ENCODE measurements at places on chromosomes 4 and X. TPM values are rescaled to one million over a fixed set of nuclear protein-coding genes. Genes with fewer than 3 reads are reported as not detected.
A peak's percentile ranks its signal among the peaks of the same experiment; 100 is the strongest.

PHKA1 gene
- total RNA-seq: 0.08 TPM

ASMT gene
- total RNA-seq: not detected

CXorf49 gene
- total RNA-seq: not detected

EXOC1L gene
- total RNA-seq: not detected

MGARP gene
- total RNA-seq: 10.4 TPM

CDX4 gene
- total RNA-seq: not detected

DNA sequence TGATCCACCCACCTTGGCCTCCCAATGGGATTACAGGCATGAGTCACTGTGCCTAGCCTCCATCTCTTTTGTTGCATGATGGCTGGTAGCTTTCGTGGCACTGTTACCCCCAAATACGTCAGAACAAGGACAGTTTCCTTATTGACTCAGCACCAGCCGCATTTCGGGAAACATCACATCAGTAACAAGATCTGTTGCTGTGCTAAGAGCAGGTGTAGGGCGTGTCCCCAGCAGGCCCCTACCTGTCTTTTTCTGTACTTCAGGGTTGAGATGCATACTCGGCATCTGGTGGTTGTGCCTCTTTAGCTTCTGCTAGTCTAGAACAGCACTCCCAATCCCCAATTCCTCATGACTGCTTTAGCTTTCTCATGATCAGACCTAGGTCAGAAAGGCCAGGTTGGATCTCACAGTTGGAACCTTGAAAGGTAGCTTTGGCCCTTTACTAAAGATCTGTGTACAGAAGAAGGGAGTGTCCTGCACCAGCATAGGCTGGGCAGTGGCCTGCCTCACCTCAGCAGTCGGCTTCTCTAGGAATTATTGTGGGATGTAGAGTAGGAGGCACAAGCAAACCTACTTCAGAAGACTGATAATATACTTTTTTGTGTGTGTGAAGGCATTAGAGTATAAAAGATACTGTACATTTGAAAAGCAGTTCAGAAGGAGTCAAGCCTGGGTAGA lies 36.8 kb downstream of the NSD2 start:
- H3K4me3 ChIP-seq: no peak overlapping the region
- H3K27me3 ChIP-seq: no peaks in the 10 kb centered on the region
- H3K27ac ChIP-seq: peak overlapping the region; percentile 58
- no peak for DNase-seq
- H3K36me3 ChIP-seq: peaks cover 19% of the 10 kb centered on the region
- peaks cover 32% of the 10 kb centered on the region for H3K4me1 ChIP-seq

DNA sequence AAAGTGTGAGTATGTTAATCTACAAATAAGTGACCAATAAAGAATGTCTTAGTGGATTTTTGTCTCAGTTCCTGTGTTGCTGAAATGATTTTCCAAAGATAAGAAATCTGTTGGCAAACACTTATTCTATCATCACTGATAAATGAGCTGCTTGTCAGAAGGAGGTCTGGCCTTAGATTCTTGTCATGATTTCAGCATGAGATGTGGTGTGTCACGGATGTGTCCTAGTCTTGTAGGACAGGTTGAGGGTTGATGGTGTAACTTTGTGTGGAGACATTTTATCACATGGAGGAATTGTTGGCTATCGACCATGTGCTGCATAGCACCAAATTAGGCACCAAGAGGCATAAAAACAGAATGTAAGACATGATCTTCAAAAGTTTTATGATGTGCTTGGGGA lies 31.8 kb upstream of the LIMCH1 start:
- peak overlapping the region; percentile 51 for H3K4me3 ChIP-seq
- peaks cover 3% of the 10 kb centered on the region for H3K27me3 ChIP-seq
- peak; percentile 60 for DNase-seq

DNA sequence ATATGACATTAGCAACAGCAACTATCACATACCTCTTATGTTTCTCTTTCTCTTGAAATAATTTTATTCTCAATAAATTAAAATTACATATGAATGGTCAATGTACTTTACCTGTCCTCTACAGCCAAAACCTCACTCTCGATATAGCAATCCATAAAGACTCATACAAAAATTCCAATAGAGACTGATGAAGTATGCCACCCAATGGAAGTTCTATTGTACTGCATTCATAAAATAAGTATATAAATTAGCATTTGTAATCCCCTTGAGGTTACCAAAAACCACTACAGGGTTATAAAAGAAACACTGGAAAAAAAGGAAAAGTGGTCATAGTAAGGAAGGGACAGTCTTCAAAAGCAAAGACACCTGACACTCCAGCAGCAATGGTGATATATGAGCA lies 32.8 kb downstream of the CLDN2 start:
- peaks cover 38% of the 10 kb centered on the region for H3K4me1 ChIP-seq
- H3K27me3 ChIP-seq: no peaks in the 10 kb centered on the region
- no peaks in the 10 kb centered on the region for H3K36me3 ChIP-seq
- peak; percentile 7 for DNase-seq
- no peak overlapping the region for H3K27ac ChIP-seq
- H3K4me3 ChIP-seq: no peak overlapping the region

DNA sequence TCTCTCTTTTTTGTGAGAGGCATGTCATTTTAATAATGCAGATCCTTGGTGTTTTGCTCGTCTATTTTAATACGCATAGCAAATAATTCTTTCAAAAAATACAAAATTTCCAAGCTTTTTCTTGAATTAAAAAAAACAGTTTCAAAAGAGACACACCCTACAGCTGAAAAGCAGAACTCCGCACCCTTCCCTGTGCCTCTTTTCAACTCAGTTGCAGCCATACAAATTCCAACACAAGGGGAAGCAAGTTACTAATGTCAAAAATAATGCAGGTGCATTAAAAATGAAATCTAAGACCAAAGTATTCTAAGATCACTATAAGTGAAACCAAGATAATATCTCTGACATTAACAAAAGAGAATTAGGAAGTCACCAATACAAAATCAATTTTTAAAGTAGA lies 66.6 kb downstream of the NR3C2 start:
- H3K4me1 ChIP-seq: no peaks in the 10 kb centered on the region
- no peaks in the 10 kb centered on the region for H3K36me3 ChIP-seq
- no peak overlapping the region for H3K4me3 ChIP-seq
- H3K27ac ChIP-seq: no peak overlapping the region
- no peak for DNase-seq
- no peaks in the 10 kb centered on the region for H3K27me3 ChIP-seq

- peaks cover 28% of the 10 kb centered on the region for H3K36me3 ChIP-seq
- no peak for DNase-seq
- no peaks in the 10 kb centered on the region for H3K27me3 ChIP-seq
Observed at GRCh38 chrX:155923200-155923599, 42.1 kb downstream of the VAMP7 start.

- H3K4me3 ChIP-seq: peak overlapping the region; percentile 86
- peaks cover 4% of the 10 kb centered on the region for H3K27me3 ChIP-seq
- peak; percentile 88 for DNase-seq
- H3K4me1 ChIP-seq: peaks cover 26% of the 10 kb centered on the region
- H3K36me3 ChIP-seq: no peaks in the 10 kb centered on the region
- H3K27ac ChIP-seq: peak overlapping the region; percentile 71
Observed at GRCh38 chrX:920234-920799, 289.7 kb downstream of the SHOX start.

DNA sequence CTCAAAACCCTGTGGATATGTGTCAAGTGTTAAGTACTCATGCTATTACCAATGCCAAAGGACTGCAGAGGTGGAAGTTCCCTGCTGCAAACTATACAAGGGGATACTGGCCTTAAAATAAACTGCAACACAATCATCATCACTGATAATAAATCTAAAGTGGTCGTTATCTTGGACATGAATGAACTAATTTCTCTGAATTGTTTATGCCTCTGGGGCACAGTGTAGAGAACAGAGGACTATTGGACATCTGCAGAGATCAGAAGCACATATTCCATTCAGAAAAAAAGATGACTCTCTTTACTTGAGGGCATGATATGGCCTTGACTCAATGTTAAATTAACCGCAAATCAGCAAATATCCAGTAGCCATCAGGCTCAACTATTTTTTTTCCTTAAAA lies 542.6 kb upstream of the IGFBP7 start:
- no peak overlapping the region for H3K27ac ChIP-seq
- H3K4me3 ChIP-seq: no peak overlapping the region
- H3K27me3 ChIP-seq: no peaks in the 10 kb centered on the region
- DNase-seq: no peak
- H3K36me3 ChIP-seq: no peaks in the 10 kb centered on the region

GRCh38 chr4:174198828-174199227 lies 84.6 kb downstream of the FBXO8 start:
- DNase-seq: peak; percentile 89
- peaks cover 26% of the 10 kb centered on the region for H3K4me1 ChIP-seq
- peak overlapping the region; percentile 50 for H3K4me3 ChIP-seq
- H3K27ac ChIP-seq: peak overlapping the region; percentile 46
- H3K27me3 ChIP-seq: no peaks in the 10 kb centered on the region
- H3K36me3 ChIP-seq: no peaks in the 10 kb centered on the region

Measured in HFFc6 (cell line).